ENCODE measurements at places on chromosomes 16 and 17.

DNA sequence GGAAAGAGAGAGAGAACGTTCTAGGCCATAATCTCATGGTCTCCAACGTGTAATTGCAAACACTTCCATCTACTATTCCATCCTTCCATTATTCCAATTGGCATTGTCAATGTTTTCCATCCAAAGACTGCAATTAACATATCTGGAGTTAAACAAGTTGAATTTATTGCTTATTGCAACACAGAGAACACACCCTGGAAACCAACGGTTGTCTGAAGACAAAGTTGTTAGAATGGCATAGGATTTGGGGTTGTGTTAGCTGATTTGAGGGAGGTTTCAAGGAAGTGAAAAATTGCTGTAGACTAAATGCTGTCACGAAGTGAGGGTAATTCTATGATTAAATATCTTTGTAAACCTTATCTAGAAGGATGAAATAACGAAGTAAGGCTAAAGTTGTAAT is 178.8 kb downstream of the CNTNAP4 start:
- DNase-seq: no peak

DNA sequence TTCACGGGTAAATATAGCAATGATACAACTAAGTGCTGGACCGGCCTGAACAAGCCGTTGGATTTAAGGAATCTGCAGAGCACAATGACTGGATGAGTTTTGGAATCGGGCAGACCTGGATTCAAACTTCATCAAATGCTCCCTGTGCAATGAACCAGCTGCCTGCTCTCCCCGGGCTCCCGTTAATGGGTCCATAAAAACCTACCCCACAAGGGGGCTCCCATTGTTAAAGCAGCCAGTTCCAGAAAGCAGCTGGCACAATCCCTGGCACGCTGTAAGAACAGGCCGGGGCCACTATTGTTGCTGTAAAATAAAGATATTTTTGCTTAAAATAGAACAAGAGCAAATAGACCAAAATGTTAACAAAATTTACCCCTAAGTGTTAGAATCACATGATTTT is 131.9 kb downstream of the C16orf95 start:
- no peak for DNase-seq

GRCh38 chr16:67241008-67241900 is 6.0 kb downstream of the FHOD1 start:
- no peak for DNase-seq

- DNase-seq: no peak
Measured at GRCh38 chr17:69417545-69418483, 3.3 kb downstream of the MAP2K6 start.

DNA sequence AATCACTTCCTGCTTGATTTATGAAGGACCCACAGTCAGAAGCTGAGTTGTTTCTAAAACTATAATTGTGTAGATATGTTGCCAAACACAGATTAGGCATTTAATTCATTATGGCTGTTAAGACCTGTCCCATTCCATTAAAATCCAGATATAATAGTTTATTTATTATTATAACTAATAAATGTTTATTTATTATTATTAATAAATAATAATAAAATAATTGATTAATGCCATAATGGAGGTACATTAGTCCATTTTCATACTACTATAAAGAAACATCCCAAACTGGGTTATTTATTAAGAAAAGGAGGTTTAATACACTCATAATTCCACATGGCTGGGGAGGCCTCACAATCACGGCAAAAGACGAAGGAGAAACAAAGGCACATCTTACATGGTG is 1240.9 kb downstream of the CDH11 start:
- DNase-seq: no peak

GRCh38 chr17:29807520-29808361 is 122.3 kb downstream of the SSH2 start:
- peak; percentile 52 for DNase-seq

- DNase-seq: no peak
Measured at GRCh38 chr17:21004016-21004930, 38.5 kb downstream of the USP22 start.

GRCh38 chr16:17162560-17162959 is 308.2 kb downstream of the XYLT1 start:
- DNase-seq: no peak

- DNase-seq: no peak
Measured at GRCh38 chr17:45175759-45176115, 14.1 kb downstream of the HEXIM2 start.

GRCh38 chr17:20216154-20216815 is 207.1 kb downstream of the SPECC1 start:
- no peak for DNase-seq

DNA sequence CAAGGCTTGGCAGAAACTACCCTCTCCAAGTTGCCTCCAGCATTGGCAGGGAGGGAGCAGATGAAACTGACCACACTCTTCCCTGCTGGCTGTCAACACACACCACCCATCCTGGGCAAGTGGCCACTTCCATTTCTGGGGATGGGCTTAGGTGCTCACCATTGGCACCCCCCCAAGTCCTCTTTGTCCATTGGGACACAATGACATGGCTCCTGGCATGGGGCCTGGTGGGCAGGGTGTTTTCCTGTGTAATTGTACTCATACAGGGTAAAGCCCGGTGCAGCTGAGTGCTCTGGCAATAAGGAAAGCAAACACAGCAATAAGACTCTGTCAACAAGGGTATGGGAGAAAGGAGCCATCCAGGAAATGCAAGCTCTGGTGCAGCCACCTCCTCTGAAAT is 22.6 kb downstream of the SCNN1B start:
- no peak for DNase-seq

- DNase-seq: no peak
Measured at GRCh38 chr16:78659668-78660217, 560.3 kb downstream of the WWOX start.

GRCh38 chr16:53744449-53744848 is 40.5 kb downstream of the FTO start:
- peak; percentile 8 for DNase-seq

DNA sequence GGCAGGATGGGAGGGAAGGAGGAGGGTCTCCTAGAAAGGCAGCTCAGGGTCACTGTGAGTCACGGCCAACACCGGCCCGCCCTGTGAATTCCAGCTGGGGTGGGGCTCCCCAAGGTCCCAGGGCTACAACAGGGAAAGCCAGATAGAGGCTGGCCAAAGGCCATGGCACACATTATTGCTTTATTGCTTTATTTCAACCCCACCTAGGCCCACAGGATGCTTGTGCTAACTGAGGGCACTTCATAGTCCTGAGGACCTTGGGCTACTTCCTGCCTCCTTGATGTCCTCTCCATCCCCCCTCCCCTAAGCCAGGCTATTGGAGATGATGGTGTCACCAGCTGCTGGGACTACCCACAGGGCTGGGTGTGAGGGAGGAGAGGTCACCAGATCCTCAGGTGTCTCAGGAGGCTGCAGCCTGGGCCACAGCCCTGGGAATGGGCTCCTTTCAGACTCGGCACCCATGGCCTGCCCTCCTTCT is 26.1 kb downstream of the LRRC75A start:
- no peak for DNase-seq

DNA sequence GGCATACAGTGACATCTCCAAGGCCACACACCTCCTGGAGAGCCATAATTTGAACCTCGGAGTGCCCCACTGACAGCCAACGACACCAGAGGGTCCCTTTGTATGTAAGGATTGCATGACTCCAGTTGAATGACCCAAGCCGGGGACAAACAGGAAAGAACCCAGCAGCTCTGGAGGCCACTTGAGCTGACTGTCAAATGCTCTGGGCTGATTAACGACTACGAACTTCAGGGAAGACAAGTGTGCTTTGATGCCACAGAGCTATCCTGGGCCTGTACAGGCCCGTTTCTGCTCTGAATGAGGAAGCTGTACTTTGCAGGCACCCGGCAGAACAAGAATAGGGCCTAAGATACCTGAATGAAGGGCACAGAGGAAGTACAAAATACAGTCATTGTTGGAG is 404.6 kb downstream of the SLC39A11 start:
- DNase-seq: no peak

DNA sequence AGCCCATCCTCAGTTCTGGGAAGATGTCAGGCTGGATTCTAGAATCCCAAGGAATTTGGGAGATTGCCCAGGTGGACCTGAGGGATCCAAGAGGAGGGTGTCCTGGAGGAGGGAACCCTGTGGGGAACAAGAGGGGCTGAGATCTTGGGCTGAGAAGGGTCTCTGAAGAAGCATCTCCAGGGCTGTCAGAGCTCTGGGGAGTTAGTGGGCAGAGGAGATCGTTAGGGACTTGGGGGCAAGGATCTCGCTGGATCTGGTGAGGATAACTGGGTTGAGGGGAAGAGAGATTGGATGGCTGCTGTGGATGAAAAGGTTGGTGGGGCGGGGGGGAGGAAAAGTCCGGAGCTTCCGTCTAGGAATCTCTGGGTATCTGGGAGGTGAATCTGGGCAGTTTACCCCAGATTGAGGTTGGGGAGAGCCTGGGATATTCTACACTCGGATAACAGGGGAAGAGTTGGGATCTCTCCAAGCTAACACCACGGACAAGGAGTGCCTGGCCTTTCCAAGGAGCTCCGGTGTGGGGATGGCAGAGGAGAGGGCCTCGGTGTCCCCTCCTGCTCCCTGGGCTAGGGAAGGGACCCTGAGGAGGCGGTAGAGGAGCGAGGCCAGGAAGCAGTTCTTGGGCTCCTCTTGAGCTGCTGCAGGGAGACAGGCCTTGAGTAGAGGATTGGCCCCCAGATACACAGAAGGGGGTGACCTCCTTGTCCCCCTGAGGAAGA is 1.7 kb downstream of the FBXL19 start:
- DNase-seq: no peak

- DNase-seq: no peak
Measured at GRCh38 chr17:81128774-81129173, 36.5 kb upstream of the PVALEF start.

GRCh38 chr16:10552998-10553491 is 27.4 kb downstream of the EMP2 start:
- peak; percentile 49 for DNase-seq

- peak; percentile 65 for DNase-seq
Measured at GRCh38 chr16:67481561-67482232, 740 bp upstream of the ATP6V0D1 start.

- no peak for DNase-seq
Measured at GRCh38 chr16:3520413-3520812, 19.6 kb downstream of the CLUAP1 start.

GRCh38 chr16:27973678-27974077 is 89.8 kb downstream of the GSG1L start:
- no peak for DNase-seq

- DNase-seq: no peak
Measured at GRCh38 chr16:88482630-88483391, 29.7 kb downstream of the ZFPM1 start.

GRCh38 chr17:62675701-62676100 is 48.2 kb downstream of the MRC2 start:
- DNase-seq: no peak

GRCh38 chr17:30534298-30534697 is 57.1 kb downstream of the GOSR1 start:
- DNase-seq: no peak

GRCh38 chr17:66540131-66540781 is 237.8 kb downstream of the PRKCA start:
- DNase-seq: no peak

DNA sequence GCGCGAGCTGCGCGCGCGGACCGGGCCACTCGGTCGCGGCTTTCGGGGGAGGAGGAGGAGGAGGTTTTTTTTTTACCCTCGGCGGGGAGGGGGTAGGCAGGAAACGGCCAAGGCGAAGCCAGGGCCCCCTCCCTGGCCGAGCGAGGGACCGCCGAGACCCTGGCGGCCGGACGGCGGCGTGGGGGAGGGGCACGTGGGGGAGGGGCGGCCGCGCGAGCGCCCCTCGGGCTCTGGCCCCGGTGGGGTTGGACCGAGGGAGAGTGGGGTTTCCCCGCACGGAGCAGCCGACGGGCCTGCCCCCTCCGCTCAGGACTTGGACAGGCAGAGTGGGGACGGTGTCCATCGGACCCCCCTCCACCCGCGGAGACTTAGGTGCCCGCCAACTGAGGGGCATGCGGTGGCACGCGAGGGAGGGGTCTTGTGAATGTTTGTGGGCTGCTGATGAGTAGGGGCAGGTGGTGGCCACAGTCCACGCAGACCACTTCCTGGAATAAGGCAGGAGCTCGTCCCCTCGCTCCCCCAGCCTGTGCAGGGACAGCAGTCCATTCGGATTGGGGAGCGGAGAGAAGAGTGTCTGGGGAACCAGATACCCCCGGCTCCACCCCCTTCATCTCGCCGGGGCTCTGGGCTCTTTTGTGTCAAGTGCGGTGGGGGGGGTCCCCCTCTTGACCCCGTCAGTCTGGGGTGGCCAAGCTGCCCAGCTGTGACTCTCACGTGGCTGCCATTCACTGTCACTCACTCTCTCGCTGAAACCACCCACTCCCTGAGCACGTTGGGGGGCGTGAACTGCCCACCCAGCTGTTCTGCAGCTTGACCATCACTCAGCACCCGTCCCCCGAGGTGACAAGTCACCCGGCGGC is 3.0 kb upstream of the CHD3 start:
- DNase-seq: peak; percentile 42

- no peak for DNase-seq
Measured at GRCh38 chr17:9696279-9697044, 51.1 kb downstream of the USP43 start.

GRCh38 chr16:20319406-20319805 is 7.9 kb downstream of the GP2 start:
- no peak for DNase-seq

GRCh38 chr16:80710918-80711317 is 93.5 kb downstream of the CDYL2 start:
- no peak for DNase-seq

- no peak for DNase-seq
Measured at GRCh38 chr17:2363851-2364762, 26.8 kb downstream of the SGSM2 start.

GRCh38 chr17:66712453-66712852 is 122.5 kb upstream of the CACNG5 start:
- no peak for DNase-seq

GRCh38 chr17:44310609-44311376 is 2.4 kb downstream of the RUNDC3A start:
- DNase-seq: no peak

DNA sequence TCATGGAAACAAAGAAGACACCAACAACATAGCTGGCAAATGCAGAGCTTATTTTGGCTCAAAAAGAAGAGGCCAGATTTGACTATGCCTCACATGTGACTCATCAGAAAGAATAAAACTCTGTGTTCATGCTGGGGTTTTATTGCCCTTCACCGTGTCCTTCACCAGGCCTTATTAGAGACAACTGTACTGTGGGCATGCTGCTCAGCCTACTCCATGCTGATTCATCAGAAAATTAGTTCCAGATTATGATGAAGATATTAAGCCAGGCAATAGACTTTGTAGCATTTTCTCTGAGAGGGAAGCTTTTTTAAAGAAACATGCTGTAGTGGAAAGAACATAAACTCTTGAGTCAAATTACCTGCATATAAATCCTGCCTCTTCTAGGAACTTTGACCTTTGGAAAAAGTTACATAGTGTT is 89.8 kb downstream of the CYB561 start:
- no peak for DNase-seq

GRCh38 chr17:72693151-72693878 is 399.2 kb downstream of the SLC39A11 start:
- DNase-seq: no peak

- DNase-seq: no peak
Measured at GRCh38 chr16:28572696-28573510, 19.2 kb downstream of the SGF29 start.

DNA sequence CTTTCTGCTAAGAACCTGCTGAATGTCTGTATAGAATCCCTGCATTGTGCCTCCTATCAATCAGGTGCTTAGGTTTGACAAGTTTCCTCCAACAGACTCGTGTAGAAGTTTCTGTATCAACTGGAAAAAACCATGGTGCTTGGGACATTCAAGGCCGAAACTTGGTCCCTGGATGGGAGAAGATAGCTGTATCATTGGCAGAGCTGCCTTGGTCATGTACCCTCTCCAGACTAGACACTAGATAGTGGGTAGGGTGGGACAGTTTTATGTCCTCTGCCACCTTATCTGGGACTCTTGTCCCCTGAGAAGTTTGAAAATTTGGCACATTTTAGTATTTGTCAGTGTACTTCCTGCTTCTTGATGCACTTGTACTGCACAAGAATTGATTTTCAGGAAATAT is 520.8 kb downstream of the WWOX start:
- DNase-seq: no peak
